ENCODE measurements at places on chromosomes 3 and 15.
A peak's percentile ranks its signal among the peaks of the same experiment; 100 is the strongest.

DNA sequence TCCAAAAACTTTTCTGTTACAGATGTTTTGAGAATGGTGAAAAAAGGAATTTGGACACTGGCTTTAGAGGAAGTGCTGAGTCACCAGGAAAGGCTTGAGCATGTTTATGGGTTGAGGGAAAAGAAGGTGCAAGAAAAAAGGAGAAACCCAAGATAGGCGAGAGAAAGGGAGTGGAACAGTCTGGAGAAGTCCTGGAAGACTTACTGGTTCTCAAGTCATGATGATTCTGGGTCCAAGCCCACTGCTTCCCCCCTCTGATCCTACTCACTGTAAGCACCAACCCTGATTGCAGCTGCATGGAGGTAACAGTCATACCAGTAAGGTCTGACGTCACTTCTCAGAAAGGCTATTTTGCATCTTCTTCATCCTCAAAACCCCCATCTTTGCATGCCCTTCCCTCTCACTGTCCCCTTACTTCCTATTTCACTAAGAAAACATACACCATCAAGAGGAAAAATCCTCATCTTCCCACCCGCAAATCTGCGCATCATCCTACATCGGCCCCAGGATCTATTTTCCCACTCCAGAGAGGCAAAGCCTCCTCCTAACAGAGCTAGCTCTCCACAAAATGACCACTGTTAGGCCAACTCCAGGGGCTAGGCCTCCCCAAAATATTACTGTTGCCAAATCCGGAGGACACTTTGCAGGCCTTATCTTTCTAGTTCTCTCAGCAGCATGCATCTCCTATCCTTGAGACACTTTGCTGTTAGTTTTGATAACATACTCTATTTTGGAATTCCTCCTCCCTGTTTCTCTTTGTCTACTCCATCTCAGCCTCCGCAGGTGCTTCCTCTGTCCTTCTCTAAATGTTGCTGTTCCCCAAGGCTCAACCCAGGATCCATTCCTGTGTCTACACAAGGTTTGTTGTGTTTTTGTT, 3.2 kb upstream of the ATP13A3 start:
- DNase-seq, result no peak

DNA sequence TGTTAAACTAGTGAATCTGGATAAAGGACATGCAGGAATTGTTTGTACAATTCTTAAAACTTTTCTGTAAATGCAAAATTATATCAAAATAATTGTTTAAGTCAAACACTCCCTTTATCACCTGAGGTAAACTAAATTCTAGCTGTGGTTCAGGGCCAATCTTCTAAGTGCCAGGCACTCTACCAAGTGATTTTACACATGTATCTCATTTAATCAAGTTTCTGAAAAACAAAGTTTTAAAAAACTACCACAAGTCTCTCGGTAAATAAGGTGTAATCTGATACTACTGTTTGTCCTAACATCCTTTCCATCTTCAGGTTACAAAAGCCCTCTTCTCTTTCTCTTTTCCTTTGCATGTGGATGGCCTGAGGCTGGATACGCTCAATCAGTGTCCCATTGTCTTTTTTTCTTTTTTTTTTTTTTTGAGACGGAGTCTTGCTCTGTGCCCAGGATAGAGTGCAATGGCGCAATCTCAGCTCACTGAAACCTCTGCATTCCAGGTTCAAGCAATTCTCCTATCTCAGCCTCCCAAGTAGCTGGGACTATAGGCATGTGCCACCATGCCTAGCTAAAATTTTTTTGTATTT, 19.3 kb downstream of the IFT80 start:
- no peak for DNase-seq

DNA sequence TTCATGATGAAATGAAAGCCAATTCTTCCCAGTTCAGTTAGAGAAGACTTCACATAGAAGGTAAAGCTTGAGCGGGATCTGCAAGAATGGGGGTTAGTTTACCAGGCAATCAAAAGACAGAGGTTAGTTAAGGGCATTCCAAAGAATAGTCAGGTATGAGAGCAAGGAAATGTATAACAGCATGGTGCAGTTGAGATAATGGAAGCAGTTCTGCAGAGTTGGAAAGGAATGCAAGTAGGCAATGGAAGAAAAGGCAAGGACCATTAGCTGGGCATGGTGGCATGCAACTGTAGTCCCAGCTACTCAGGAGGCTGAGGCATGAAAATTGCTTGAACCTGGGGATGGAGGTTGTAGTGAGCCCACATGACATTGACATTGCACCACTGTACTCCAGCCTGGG, 55.0 kb downstream of the LSAMP start:
- no peak for DNase-seq

GRCh38 chr15:39247574-39247973, 333.3 kb upstream of the THBS1 start:
- DNase-seq, result no peak

DNA sequence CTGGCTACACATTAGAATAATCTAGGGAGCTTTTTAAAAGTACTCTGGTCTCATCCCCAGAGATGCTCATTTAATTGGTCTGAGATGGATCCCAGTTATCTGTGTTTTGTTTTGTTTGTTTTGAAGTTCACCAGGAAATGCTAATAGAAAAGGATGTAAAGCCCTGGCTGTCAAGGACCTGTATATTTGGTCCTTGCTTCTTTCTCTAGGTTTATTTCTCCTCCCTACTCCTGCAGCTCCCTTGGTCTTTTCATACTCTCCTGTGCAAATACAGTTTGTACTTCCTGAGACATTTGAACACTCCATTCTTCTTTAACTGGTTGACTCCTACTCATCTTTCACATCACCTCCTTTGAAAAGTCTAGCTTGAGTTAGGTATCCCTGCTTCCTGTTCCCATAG, 3.3 kb downstream of the PIK3CA start:
- no peak for DNase-seq

DNA sequence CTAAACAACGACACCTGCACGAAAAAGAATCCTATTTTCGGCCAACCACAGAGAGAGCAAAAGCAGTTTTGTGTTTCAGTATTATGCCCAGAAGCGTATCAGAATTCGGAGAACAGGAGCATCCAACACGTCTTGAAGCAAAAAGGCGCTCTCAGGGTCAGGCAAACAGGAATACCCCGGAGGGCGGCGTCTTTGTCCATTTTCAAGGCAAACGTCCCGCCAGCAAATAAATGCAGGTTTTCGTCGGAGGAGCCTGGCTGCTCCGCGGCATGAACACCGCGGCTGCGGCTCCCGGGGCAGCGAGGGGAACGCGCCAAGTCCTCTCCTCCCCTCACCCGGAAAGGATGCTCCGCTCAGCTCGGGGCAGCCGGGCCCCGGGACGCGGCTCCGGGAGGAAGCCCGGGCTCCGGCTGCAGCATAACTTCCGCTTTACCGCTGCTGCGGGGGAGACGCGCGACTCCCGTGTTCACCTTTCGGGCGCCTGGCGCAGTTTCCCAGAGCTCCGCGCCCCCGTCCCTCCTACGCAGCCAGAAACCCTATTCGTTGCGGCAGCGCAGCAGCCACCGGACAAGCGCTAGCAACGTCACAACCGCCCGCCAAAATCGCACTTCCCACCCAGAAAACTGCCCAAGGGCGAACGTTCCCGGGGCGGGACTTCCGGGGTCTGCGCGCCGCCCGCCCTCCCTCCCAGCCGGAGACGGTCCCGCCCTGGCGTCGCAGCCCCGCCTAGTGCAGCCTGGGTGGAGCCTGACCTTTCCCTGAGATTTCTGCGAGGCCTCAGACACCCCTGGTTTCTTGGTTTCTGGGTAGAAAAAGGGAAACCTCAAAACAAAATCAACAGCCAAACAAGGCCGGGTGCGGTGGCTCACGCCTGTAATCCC, at the start of gene RNF168:
RNF168 (minus strand) TSS at position 573 of the 881 bp plus-strand sequence. CDS start 595 bp downstream, outside the sequence.
- peak; percentile 68 for DNase-seq

- DNase-seq, result no peak
These were observed 28.3 kb downstream of the LRIG1 start for GRCh38 chr3:66472313-66473134.

- DNase-seq, result no peak
These were observed 112.8 kb upstream of the BCL6 start for GRCh38 chr3:187858041-187858440.

- no peak for DNase-seq
These were observed 452.8 kb downstream of the NAALADL2 start for GRCh38 chr3:175311946-175312345.

DNA sequence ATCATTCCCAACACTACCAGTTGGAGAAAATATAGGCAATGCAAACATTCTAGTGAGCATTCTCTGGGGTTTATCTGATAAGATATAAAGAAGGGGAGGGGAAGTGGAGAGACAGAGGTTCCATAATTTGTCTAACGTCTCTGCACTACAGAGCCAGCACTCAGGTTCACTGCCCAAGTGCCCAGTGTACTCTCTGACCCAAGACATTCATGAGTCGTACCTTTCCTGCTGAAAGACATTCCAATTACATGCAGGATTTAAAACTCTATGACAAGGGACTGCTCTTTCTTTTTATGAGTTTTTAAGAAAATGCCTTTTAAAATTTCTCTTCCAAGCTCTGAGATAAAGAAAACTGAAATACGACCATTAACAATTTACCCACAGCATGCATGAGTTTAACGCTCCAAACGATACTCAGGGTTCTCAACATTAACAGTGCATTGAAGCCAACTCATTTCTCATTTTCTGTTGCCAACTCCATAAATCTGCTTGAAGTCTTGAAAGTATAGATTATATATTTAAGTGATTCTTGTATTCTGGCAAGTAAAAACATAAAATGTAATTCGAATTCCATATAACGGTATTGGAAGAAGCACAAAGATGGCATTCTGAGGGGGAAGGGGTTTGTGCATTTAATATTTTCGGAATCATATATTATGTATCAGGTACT, 193.4 kb downstream of the SUCLG2 start:
- DNase-seq, result no peak

- no peak for DNase-seq
These were observed 334.5 kb upstream of the UMPS start for GRCh38 chr3:124395584-124396338.

DNA sequence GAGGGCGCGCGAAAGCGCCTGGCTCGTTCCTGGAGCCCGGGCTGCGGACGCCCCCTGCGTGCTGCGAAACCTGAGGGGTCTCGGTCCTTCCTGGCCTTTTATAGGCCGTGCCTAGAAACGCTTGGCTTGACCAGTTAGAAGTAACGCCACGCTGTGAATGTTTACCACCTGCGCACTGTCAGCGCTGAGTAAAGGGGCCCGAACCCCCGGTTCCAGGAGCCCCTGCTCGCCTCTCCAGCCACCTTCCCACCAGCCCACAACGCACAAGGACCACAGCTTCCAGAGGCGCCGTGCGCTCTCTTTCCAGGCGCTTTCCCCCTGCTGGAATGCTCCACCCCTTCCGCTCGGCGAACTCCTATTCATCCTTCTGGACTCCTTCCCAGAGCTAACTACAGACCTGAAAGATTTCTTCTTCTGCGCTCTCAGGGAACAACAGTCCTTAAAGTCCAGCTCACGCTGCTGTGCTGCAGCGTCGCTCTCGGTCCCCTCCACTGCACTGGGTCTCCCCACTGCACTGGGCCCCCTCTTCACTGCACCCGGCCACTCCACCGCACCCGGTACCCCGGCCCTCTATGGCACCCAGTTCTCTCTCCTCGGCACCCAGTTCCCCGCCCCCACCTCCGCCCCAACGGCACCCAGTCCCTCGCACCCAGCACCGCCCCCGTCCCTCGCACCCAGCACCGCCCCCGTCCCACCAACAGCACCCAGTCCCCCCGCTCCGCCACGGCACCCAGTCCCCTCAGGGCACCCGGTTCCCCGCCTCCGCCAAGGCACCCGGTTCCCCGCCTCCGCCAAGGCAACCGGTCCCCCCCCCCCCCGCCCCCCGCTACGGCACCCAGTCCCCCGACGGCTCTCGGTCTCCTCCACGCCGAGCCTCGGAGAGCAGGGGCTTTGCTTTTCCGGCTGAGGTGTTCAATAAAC, 69.8 kb downstream of the SQOR start:
- no peak for DNase-seq

GRCh38 chr3:111173328-111173900, 101.8 kb downstream of the NECTIN3 start:
- DNase-seq, result peak; percentile 12

DNA sequence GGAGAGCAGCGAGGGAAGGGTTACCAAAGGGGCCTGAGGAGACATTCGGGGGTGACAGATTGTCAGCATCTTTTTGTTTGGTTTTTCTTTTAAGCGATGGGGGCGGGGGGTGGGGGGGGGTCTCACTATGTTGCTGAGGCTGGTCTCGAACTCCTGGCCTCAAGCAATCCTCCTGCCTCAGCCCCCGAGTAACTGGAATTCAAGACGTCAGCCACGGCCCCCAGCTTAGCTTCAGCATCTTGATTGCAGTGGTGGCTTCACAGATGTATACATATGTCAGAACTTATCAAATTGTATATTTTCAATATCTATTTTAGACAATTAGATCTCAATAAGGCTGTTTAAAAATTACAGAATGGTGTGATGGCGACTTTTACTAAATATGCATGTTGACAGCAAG, 30.9 kb downstream of the ZDHHC19 start:
- DNase-seq, result no peak

DNA sequence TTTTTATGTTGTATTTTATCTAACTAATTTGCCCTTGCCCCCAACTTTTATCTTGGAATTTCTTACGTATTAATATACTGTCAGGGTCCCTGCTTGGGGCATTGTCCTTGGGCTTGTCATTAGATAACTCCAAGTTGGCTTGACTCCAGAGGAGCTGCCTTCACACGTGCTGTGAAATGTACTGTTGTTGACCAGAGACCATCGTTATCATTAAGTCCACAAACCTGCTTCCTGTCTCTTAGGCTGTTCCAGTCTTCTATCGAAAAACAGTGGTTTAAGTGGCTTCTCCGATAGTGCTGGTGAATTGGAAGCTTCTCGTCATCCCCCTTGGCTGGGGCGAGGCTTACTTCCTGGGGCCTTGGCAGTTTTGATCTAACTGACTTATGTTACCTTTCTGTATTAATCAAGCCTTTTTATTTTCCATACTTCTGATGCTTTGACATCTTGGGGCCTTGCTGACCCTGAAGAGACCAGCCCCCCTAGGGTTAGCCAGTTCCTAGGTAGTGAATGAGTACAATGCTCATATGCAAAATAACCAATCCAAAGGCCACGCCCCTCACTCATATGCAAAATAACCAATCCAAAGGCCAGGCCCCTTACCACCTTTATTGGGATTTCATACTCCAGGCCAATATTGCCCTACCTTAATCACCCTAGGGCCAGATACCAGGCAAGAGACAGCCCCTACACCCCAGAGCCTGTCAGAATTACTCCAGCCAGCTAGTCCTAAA, 164.5 kb downstream of the IGF1R start:
- DNase-seq, result no peak

GRCh38 chr3:46900007-46900292, 22.4 kb downstream of the PTH1R start:
- DNase-seq, result no peak

DNA sequence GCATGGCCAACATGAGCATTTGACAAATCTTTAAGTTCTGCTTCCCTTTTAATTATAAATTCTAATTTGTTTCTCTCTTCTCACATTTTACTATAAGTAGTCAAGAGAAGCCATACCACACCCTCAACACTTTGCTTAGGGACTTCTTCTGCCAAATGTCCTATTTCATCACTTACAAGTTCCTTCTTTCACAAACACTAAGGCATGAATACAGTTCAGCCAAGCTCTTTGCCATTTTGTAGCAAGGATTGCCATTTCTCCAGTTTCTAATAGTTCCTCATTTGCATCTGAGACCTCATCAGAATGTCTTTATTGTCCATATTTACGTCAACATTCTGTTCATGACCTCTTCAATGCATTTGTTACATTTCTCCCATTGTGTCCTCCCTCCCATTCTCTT, 29.4 kb downstream of the SLC22A14 start:
- no peak for DNase-seq

GRCh38 chr15:95024351-95024750, 793.0 kb downstream of the MCTP2 start:
- no peak for DNase-seq

GRCh38 chr15:61017627-61018026, 211.5 kb downstream of the RORA start:
- no peak for DNase-seq

GRCh38 chr3:47663630-47664240, 85.1 kb upstream of the CSPG5 start:
- DNase-seq, result no peak

GRCh38 chr3:9340472-9340902, 22.4 kb upstream of the THUMPD3 start:
- DNase-seq, result no peak

Measured in NCI-H187 treated with DMSO at 0.1 percent for 48 hours (cell line).